ENCODE measurements at places on chromosomes 7 and 10.

- no peak for DNase-seq
Observed at GRCh38 chr10:131644289-131644688, 256.5 kb upstream of the PPP2R2D start.

- no peak for DNase-seq
Observed at GRCh38 chr10:116431598-116431997, 4.0 kb downstream of the PNLIPRP3 start.

DNA sequence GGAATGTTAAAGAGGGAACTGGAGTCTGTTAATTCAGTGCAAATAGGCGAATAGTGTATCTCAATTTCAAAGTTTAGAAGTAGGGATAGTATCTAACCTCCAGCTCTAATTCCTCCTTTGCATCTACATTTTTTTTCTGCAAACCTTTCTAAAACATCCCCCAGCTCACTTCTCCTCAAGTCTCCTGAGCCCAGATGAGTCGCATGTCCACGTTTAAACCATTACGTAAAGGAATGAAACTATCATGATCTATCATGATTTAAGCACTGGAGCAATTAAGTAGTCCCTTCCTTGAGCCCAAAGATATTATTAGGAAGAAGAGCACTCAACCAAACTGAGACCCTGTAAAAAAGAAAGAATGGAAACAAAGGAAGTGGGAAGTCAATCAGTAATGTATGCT is 29.9 kb downstream of the GPR22 start:
- no peak for DNase-seq

GRCh38 chr7:19762631-19763030 is 10.8 kb downstream of the TMEM196 start:
- DNase-seq = no peak

- no peak for DNase-seq
Observed at GRCh38 chr10:14625765-14626525, 148.8 kb downstream of the FAM107B start.

All from head of caudate nucleus (tissue), 42 donors.